ENCODE measurements at places on chromosomes 1 and 21.

GRCh38 chr21:27703791-27704190, 736.9 kb upstream of the ADAMTS5 start:
- no peak for DNase-seq

GRCh38 chr21:46385846-46386733, 62.1 kb downstream of the PCNT start:
- DNase-seq = no peak

- no peak for DNase-seq
Measured at GRCh38 chr21:42013376-42013775, 3.2 kb upstream of the ZBTB21 start.

DNA sequence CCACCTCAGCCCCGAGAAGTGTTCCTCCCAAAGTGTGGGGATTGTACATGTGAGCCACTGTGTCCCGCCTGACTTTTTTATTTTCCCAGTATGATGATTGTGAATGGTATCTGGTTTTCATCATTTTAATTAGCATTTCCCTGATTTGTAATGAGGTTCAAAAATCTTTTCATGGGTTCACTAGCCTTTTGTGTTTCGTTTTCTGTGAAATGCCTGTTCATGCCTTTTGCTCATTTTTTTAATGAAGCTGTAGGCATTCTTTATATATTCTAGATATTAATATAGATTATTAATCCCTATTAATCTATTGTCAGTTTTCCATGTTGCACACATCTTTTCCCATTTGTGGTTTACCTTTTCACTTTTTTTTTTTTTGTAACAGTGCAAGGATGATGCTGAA, 20.5 kb downstream of the DAP3 start:
- no peak for DNase-seq

DNA sequence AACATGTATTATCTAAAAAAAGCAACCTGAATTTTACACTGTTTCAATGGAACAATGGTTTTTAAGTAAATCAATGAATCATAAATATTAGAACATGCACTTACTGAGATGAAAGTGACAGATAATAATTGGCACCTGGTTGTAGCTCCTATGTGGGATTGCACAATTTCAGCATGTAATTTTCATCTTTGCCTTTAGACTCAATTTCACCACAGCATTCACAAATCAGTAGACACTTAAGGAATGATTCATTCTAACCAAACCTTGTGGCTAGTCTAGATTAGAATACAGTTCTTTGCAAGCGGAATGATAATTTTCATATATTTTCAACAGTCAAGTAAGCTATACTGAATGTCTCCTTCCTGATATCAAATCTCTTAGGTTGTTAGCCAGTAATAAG, 853.4 kb downstream of the KCNT2 start:
- no peak for DNase-seq

GRCh38 chr1:30731806-30732276, 8.5 kb upstream of the MATN1 start:
- no peak for DNase-seq

DNA sequence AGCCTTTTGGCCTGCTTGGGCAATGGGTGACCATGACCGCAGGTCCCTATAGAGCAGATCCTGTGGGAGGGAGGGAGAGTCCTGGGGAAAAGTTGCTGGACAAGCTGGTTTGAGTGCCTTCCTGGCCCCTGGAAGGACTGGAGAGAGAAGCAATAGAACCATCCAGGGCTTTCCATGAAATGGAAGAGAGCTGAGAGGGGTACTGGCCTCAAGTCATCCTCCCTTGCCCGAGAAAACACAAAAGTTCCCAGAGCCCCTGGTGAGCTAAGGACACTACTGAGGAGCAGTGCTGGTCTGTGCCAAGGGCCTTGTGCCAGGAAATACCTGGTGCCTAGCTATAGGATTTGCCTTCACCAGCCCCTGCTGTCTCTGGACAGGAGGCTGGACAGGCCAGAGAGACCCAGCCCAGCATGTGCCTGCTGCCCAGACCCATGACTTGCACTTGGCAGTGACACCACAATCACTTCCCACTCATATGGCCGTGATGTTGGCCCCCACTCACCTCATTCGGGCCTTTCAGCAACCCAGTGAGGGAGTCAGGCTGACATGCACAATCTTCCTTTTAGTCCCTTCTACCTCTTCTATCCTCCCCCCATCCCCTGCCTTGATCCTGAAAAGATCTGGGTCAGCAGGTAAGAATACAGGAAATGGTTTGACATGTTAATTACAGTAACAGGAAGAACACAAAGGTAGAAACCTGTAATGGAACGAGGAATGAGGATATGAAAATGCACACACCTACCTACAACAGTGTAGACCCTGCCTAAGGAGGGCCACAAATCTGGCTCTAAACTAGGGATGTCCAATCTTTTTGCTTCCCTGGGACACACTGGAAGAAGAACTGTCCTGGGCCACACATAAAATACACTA, 7.0 kb downstream of the SH3BP5L start:
- DNase-seq = no peak

- no peak for DNase-seq
Measured at GRCh38 chr1:209655411-209656231, 3.4 kb upstream of the LAMB3 start.

- DNase-seq = no peak
Measured at GRCh38 chr1:25675729-25676476, 59.3 kb downstream of the MAN1C1 start.

GRCh38 chr1:83060651-83061390, 938.1 kb downstream of the TTLL7 start:
- no peak for DNase-seq

DNA sequence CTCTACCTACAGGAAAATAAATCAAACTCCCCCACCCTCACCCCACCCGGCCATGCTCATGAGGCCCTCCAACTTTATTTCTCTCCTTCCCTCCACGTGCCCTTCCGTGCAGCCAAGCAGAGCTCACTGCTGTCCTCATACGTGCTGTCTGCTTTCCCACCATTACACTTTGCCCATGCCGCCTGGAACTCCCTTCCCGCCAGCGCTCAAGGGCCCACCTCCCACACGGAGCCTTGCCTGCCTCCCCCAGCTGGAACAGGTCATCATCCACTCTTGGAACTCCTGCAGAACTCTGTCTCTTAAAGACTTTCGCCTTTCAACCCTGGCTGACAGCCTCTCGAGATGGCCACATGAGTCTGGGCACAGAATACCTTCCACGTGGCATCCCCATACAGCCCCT, 42.4 kb downstream of the GLIS1 start:
- no peak for DNase-seq
